HAP-1 (cell line): ENCODE measurements at places on chromosomes 2 and 18.
A peak's percentile ranks its signal among the peaks of the same experiment; 100 is the strongest.

DNA sequence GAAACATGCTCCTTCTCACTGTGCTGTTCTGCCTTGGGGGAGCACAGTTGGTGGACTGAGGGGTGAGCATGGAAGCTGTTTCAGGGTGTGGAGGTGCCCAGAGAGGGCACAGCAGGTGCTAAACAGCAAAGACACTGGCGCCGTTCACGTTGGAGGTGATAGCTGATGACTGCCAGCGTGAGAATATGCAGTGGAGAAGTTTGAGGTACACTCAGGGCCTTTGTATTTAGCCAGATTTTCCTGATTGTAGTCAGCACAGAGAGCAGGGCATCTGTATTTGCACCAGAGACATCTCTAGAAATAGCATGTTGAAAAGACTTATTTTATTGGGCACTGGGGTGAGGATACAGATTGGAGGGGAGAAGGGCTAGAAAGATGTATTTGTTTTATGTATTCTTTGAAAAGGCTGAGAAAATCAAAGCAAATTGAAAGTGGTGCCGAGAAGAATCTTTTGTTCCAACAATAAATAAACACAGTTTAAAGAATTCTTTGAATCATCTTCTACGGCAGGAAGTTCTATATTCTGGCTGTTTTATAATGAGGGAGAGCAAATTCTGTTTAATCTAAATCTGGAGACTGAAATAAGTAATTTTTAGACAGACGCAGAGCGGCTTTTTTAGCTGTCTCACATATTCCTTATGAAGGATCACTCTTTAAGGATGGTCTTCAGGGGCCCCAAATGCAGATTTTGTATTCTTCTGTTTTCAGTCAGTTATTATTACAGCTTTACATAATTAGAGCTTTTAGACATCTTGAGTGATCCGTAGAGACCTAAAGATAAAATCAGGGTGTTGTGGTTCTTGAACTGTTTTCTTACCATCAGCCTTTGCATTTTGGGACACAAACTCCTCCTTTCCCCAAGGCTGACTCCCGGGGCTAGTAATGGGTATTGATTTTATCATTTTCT, 7.1 kb downstream of the ZNF532 start:
- no peak for DNase-seq

DNA sequence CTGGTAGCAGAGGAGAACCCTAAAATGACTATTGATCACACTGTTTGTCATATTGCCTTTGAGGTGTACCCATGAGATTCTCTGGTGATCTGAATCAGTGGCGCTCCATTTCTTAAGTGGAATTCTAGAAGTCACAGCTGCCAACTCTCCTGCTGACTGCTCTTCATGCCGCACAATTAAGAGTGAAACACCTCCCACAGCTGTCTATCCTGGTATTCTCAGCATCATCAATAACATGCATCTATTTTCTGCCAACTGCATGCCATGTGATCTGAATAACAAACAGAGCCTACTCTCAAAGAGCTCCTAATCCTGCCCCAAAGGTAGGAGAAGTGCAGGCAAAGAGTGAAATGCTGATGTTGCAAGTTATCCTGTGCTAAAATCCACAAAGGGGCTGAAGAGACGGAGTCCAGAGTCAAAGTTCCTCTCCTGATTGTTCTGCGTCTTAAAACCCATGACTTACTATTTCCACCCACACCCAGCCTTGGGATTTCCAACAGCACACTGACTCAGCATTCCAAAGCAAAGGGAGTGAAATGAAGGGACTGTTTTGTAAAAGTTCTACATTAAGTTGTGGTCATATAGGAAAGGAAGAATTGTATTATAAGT, 13.7 kb upstream of the DAPL1 start:
- no peak for DNase-seq

DNA sequence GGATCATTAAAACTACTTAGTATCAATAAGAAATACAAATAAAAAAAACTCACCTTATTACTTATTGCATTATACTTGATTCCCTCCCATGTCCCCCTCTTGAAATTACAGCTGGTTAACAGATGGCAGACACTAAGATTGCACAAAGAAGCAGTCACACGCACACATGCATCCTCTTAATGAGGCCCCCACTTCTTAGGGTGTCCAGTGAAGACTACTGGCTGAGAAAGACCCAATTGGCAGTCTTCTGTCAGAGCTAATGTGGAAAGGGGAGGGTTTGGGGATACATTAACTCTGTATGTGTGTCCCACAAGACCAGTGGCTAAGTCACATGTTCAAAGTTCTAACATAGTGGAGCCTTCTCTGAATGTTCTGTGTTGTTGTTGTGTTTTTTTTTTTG, 210.7 kb downstream of the MTX2 start:
- DNase-seq: no peak

DNA sequence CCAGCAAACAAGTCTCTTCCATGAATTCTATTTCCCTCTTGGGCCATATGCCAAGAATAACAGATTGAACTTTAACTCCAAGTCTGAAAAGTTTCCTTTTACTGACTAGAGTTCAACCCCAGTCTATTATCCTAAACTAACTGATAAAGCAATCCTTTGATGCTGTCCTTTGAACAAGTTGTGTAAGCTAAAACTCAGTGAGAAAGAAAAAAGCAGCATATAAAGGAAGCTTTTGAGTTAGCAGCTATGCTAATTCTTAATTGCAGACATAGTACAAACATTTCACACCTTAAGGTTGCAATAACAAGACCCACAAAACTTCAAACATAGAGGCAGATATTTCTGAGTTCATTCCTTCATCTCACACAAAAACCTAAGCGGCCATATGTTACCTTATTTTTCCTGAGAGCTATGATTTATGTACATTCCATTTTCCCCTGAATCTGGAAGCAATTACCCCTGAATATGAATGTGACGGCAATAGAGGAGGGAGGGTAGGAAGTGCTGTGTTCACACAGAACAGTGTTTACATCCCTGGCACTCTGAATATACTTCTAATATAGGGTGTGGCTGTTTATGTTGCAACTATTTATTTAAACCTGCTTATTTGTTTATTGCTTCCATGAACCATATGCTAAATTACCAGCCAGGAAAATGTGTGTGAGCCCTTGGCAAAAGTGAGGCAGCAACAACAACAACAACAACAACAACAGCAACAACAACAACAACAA, 180.6 kb downstream of the IRS1 start:
- DNase-seq: no peak

DNA sequence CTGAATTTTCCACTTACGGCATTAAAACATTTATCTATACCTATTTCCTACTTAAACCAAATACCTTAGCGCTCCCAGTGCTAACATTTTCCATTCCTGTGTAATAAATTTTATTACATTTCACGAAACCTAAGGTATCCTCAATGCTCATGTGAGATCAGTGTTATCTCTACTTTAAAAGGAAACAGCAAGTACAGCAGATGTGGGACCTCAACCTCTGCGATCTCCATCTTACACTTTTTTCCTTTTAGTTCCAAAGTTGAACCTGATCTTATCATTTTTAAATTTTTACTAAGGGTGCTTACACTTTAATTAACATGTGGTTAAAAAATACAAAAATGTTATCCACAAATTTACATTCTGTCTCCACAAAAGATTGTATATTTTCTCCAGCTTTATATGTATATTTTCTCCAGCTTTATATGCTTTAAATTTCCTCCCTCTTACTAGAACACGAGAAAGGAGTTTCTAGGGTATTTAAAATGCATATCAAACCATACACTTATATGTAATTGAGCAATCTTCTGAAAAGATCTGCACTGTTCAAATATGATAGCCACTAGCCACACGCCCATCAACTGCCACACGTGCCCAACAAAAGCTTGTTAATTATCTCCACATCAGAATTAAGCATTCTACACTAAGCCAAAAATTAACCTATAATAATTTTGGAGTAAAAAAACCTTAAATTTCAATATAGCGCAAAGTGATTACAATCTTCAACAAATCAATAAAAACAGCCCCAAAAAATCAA, 38.1 kb downstream of the MBOAT2 start:
- no peak for DNase-seq

DNA sequence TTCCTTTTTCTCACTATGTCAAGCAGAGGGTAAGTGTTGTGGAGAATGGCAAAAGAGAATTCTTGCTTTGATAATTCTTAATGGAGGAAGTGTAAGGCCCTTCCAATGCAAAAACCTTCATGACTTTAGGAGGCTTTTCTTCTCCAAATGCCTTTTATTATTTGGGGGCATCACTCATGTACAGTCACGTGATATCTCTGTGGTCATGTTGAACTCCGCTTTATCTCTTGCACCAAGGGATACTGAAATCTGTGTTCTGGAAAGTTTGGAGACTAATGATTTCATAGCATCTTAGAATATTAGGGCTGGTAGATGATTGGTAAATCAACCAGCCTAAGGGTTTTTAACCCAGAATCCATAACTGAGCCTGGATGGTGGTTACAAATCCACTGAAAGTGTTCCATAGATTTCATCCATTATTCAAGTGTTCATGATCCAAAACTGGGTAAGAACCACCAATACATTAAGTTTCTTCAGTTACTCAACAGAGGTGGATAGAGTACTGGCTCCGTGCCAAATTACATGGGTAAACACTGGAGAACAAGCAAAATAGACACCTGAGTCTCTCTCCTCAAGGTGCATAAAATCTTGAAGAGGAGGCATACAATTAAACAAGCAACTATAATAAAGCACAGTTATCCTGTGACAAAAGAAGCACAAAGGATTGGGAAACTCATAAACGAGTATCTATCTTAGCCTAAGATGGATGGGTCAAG, 169.6 kb upstream of the EPHA4 start:
- DNase-seq: no peak

DNA sequence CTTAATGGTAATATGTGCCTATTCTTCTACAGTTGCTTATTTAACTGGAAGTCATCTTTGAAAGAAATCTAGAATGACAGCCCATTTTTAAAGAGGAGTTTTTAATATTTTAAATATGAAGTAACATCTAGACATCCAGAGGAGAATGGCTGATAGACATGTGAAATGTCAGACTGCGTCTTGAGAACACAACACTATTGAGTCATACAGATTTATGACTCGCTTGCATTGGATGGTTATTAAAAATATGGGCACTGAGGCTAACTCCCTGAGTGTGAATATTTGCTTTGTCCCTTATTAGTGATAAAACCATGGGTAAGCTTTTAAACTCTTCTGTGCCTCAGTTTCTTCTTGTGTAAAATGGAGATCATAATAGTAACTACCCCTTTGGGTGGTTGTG, 22.9 kb downstream of the TDRD15 start:
- DNase-seq: no peak

- peak; percentile 63 for DNase-seq
These were observed 50.0 kb downstream of the PUM2 start for GRCh38 chr2:20300656-20301055.

DNA sequence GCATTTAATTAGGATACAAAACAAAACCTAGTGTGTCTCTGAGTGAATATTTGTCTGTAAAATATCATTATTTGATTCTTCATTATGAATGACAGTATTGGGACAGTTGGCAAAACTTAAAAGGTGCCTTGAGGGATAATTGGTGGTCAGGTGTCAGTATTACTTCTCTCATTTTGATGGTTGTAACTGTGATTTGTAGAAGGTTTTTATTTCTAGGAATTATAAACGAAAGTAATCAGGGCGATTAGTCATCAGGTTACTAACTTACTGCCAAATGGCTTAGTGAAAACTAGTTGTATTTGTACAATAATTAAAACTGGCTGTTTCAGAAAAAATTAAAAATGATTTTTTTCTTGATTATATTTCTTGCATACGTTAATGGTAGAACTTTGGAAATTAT, 117.6 kb downstream of the BIRC6 start:
- no peak for DNase-seq

DNA sequence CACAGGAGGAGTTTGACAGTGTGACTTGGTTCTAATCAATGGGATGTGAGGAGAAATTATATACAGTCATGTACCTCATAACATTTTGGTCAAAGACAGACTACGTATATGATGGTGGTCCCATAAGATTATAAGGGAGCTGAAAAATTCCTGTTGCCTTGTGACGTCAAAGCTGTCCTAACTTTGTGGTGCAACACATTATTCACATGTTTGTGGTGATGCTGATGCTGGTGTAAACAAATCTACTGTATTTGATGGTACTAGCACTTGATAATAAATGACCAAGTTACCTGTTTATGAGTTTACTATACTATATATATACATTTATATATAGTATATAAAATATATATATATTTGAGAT, 29.1 kb upstream of the TGIF1 start:
- no peak for DNase-seq

GRCh38 chr2:239881561-239882320, 143.4 kb downstream of the NDUFA10 start:
- DNase-seq: no peak

- no peak for DNase-seq
These were observed 1.4 kb upstream of the YES1 start for GRCh38 chr18:813172-814071.
